ENCODE measurements at places on chromosomes 16 and 17.

- peak; percentile 49 for DNase-seq
Measured at GRCh38 chr17:5047446-5047845, 12.2 kb upstream of the SLC52A1 start.

- DNase-seq, result no peak
Measured at GRCh38 chr16:88703486-88704309, 2.5 kb downstream of the RNF166 start.

- DNase-seq, result no peak
Measured at GRCh38 chr17:83104577-83105505, 25.4 kb downstream of the METRNL start.

- no peak for DNase-seq
Measured at GRCh38 chr16:88049561-88050545, 98.6 kb downstream of the BANP start.

GRCh38 chr16:56306690-56307533 lies 115.6 kb downstream of the GNAO1 start:
- DNase-seq, result no peak

GRCh38 chr16:1471569-1472194 lies 3.1 kb downstream of the CLCN7 start:
- no peak for DNase-seq

DNA sequence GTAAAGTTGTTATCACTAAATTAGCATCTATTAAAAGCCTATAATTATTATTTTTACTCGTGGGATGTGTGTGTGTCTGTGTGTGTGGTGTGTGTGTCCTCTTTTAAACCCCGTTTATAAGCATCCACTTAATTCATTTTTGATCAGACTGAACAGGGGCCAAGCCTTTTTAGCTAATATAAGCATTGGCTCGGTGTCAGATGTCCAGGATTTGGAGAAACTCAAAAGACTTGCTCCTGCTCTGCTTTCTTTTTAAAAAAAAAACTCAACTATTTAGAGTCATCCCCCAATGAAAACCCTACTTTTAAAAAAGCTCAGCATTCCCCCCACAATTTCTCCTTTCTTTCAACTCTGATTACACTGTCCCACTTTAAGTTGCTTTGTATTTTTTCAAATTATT lies 459.3 kb upstream of the MAF start:
- DNase-seq, result no peak

DNA sequence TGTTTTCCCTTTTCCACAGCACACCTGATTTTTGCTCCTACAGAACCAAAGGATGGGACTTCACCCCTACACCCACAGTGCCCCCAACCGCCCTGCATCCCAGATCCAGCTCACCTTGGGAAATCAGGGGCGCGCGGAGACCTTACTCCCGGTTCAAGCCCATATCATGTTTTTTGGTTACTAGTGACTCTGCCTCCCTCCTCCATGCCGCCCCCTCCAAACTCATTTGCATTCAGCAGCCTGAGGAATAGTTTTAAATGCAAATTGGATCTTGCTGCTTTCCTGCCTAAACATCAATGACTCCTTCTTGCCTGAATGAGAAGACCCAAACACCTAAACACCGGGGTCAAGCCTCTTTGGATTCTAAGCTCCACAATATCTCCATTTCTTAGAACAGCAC lies 331.8 kb downstream of the TMEM114 start:
- DNase-seq, result no peak

- peak; percentile 25 for DNase-seq
Measured at GRCh38 chr17:82914375-82914774, 74.6 kb upstream of the ZNF750 start.

GRCh38 chr17:38898812-38899348 lies 26.5 kb upstream of the LASP1NB start:
- DNase-seq, result no peak

DNA sequence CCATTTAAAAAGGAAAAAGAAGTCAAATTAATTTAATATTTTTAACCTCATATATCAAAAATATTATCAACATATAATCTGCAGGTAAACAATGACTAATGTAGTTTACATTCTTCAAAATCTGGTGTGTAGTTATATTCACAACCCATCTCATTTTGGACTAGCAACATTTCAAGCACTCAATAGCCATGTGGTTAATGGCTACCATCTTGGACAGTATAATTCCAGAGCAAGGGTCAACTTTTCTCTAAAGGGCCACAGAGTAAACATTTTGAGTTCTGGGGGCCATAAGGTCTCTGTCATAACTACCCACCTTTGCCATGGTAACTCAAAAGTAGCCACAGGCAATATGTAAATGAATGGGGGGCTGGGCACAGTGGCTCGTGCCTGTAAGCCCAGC lies 153.9 kb downstream of the PARN start:
- DNase-seq, result no peak

DNA sequence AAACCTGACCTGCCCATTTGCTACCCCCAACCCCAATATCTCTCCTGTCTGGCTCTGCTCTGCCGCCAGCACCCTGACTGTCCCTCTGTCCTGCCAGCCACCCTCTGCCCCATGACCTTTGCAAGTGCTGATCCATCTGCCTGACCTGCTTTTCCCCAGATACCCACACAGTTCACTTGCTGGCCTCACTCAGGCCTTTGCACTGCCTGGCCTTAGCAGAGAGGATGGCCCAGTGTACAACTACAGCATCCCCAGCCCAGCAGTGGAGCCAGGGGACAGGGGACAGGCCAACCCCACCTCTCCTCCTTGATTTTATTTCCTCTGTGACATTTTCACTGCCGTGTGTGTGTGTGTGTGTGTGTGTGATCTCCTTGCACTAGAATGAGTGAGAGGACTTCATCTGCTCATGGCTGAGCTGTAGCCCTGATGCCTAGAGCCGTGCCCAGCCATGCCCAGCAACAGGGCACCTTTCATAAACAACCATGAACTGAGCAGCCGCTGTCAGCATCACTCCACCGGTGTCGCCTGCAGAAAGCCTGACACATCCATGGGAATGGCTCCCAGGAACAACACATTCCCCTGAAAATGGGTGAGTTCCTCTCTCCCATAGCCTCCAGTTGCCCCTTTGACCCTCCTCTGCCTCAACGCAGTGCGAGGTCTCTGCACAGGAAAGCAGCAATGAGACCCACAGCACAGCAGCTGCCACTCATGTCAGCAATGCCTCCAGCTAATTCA lies 36.0 kb upstream of the RBFOX3 start:
- no peak for DNase-seq

- DNase-seq, result peak; percentile 59
Measured at GRCh38 chr17:75909812-75910274, 5.2 kb upstream of the MRPL38 start.

- DNase-seq, result peak; percentile 94
Measured at GRCh38 chr16:65068151-65068740, 53.6 kb downstream of the CDH11 start.

DNA sequence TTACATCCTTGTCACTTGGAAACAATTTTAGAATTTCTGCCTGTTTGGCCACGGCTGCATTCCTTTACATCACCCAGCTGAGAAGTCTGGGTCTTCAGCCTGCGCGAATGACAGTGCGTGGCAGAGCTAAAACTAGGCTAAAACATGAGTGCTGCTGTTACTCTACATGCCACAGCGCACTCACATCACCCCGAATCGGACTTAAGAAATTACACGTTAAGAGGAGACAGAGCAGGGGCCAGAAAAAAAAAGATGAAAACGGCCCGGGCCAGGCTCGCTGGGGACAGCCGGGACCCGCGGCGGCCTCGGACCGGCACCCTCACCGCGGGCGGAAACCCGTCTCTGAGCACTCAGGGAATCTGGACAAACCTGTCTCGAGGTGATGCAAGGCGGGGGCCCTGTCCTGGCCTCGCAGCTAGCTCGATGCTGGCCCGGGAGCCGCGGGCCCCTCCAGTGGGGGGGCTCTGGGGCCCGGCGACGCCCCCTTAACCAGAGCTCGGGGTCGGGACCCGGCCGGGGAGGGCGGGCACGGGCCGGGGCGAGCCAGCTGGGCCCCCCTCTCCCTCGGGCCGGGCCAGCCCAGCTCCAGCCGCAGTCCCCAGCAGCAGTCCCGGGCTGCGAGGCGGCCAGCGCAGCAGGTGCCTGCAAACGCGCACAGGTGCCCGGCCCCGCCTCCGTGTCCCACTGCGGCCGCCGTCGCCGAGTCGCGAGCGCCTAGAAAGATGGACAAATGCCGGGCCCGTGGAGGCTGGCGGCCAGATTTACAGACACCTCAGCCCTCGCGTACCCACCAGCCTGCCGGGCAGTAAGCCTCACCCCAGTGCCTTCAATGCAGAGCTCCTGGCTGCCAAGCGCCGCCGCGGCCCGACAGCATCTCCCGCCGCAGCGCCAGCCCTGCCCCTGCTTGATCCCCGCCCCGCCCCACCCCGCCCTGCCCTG lies at the start of gene AKTIP:
AKTIP (minus strand) TSS at position 879 of the 939 bp plus-strand sequence. CDS start 2,950 bp downstream, outside the sequence.
- DNase-seq, result peak; percentile 61

DNA sequence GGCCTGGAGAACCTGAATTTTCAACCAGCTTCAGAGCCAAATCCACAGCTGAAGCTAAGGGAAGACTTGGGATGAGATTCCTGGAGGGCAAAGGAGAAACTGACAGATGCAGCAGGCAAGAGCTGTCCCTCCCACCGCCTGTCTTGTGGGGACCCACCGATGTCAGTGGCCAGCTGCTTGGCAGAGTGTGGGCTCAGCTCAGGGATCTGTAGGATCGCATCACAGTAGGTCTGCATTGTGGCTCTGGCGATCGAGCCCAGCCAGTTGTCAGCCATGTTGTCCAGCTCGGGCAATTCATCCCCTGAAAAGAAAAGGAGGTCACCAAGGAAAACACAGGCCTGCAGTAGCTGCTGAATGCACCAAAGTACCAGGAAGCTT lies 60.8 kb downstream of the COG7 start:
- DNase-seq, result no peak

DNA sequence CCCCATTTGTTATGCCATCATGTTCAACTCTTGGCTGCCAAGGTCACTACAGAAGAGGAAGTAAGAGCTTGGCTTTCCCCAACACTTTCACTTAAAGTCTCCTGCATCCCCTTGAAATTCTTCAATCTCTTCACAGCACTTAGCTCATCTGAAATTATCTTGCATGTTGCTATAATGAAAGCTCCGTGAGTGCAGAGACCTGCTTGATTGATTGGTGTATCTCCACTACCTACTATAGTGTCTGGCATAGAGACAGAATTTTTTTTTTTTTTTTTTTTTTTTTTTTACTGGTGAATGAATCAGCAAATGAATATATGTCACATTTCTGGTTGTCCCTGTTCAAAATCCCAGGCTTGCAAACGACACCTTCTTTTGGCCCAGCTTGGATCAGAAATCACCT lies 1.9 kb upstream of the SDR42E1 start:
- no peak for DNase-seq

DNA sequence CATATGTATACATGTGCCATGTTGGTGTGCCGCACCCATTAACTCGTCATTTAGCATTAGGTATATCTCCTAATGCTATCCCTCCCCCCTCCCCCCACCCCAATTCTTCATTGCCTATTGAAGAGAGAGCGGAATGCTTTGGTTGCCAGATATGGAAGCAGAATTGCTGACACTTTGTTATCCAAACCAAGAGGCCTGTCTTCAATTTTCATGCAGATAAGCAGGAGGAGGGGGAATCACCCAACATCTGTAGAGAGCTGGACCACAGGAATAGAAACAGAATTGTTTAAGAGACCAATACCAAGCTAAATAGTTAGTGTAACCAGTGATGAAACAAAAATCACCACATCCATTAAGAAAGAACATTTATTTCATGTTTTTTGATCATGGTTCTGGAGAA lies 7.1 kb downstream of the ASPA start:
- DNase-seq, result no peak

DNA sequence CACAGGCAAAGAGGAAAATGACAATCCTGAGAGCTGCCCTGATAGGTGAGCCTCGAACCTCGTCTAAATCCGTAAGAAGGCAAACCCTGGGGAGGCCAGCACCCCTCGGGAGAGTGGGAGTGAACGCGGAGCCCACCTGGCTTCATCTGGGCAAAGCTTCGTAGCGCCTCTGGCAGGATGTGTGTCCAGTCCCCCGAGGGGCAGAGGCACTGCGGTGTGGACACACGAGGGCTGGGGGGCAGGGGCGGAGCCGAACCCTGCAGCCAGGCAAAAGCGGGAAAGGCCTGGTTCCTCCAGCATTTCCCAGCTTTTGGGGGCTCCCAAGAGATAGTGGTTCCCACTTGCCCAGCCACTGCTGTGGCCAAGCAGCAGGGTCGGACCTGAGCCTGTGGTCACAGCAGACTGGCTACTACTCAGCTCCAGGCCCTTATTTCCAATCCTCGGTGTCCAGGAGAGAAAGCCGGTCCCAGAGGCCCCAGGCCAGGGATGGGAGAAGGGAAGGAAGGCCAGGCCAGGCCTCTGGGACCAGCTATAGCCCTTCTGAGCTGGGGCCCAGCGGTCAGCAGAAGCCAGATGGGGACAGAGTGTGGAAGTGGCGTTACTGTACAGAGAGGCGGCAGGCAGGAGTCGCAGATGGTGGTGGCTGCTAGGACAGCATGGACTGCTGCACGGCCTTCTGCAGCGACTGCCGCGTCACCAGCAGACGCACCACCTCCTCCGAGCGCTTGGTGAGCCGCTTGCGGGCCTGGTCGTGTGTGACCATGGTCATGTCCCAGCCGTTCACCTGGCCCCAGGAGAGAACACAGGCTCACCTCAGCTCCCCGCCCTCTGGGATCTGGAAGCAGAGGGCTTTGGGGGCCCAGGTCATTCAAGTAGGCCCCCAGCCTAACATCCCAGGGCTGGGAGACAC lies 5.0 kb downstream of the TAX1BP3 start:
- DNase-seq, result no peak

DNA sequence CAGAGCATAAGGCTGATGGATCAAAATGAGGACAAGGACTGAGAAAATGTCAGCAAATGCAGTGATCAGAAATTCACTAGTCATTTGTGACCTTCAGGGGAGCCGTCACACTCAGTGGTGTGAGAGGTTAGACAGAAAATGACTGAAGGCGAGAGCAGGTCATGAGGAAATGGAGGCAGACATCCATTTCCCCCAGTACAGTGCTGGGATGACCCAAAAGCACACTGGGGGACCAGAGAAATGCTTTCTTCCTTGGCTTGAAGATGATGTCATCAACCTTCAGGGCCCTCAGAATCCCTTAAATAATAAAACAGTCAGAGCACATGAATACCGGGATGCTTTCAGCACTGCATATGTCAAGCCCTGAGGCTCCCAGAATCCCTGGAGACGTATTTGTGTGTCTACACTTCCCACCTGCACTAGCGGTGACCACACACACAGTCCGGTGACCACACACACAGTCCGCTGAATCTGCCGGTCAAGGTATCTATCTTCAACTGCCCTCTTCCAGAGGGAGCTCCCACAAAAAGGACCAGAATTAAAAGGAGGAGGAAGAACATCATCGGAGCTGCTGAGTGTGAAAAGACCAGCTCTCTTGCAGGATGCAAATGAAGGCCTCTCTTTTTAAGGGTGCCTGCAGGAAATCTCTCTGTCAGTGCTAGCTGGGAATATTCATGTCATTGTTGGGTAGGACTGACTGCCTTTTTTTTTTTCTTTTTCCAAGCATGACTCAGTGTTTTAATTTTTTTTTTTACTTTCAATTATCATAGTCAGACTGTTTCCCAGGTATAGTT lies 8.2 kb downstream of the UBE2O start:
- no peak for DNase-seq

DNA sequence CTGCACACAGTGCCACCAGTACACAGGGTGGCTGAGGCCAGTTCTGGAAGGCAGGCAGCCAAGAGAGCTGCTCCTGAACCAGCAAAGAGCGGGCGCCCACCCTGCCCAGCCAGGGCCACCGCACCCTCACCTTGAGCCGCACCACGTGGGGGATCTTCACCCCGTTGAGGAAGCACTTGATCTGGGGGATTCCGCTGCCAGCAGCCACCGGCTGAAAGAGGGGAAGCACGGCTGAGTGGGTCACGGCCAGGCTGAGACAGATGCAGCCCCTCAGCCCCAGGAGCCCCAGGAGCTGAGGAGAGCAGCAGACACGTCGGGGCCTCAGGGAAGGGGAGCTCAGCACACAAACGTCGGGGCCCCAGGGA lies 14.6 kb upstream of the CCDC154 start:
- DNase-seq, result no peak

Measured in AG10803 (cell line).